CD4-positive, alpha-beta T cell (primary cell): ENCODE measurements at places on chromosomes 7 and 10. TPM values are rescaled to one million over a fixed set of nuclear protein-coding genes. Genes with fewer than 3 reads are reported as not detected.

GTF2IRD1 gene
- 0.74 TPM for total RNA-seq

GRCh38 chr7:25638590-25639244, 410.4 kb upstream of the NPVF start:
- no peak for DNase-seq

DYDC2 gene
- not detected for total RNA-seq

GRCh38 chr10:1043532-1043995, 5.4 kb downstream of the IDI1 start:
- peak; percentile 16 for DNase-seq

DNA sequence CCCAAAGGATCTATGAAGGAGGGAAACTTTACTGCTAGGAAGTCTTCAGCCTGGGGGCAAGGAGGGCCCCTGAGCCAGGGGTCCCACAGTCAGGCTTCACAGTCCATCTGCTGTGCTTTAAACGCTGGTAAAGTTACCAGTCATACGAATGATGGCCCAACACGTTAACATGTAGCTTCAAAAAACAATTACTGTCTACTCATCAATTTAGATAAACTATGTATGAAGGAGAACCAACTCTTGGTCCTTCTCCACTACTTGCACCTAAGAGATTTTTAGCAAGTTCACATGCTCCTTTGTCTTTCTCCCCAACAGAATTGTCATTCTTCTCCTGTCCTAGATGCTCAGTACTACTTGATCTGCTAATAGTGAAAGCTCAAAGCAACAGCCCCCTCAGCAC, 16.6 kb downstream of the JCAD start:
- DNase-seq = no peak

DNA sequence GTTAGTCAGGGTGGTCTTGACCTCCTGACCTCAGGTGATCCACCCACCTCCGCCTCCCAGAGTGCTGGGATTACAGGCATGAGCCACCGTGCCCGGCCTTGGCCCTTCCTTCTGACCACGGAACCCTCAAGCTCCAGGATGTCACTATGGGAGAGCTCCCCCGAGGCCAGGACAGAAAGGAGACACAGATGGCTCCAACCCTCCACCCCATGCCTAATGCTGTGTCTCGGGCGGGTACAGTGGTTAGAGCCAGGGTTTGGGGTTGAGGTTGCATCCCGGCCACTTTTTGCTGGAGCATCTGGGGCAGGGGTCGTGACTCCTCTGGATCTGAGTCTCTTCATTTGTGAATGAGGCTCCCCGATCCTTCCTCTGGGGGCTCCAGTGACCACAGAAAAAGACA, 8.1 kb downstream of the MYL10 start:
- no peak for DNase-seq

DNA sequence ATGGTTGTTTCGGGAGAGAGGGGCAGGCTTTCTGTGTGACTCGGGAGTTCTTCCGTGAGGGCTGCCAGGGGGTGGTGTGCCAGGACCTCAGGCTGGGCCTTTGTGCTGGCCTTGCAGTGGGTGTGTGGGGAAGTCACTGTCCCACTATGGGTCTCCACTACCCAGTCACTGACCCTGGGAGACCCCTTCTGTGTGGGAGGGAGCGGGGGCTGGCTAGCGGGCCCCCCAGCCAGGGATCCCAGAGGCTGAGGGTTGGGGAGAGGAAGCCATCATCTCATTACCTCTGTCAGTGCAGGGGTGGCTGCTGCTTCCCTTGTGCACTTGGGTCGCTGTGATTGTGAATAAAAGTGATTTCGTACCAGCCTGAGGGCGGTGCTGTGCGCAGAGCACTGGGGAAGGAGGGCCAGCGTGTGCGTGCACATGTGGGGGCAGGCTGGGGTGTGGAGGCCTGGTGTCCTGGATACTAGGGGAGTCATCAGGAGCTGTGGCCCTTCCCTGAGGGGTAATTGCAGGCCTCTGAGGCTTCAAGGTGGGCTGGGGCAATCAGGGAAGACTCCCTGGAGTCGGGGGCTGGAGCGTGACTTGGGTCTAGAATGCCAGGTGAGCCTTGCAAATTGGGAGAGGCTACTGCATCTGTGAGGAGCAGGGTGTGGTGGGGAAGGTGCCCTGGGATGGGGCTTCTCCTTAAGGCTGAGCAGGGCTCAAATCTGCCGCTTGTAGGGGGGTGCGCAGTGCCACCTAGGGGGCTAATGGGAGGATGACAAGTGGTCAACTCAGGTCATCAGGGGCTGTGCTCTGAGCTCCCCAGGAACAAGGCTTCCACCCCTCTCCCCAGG, 98.9 kb downstream of the NEURL1 start:
- no peak for DNase-seq

GRCh38 chr10:110524179-110524858, 26.6 kb downstream of the DUSP5 start:
- DNase-seq = no peak

- no peak for DNase-seq
Observed at GRCh38 chr10:120453886-120454285, 3.1 kb upstream of the PLPP4 start.

DNA sequence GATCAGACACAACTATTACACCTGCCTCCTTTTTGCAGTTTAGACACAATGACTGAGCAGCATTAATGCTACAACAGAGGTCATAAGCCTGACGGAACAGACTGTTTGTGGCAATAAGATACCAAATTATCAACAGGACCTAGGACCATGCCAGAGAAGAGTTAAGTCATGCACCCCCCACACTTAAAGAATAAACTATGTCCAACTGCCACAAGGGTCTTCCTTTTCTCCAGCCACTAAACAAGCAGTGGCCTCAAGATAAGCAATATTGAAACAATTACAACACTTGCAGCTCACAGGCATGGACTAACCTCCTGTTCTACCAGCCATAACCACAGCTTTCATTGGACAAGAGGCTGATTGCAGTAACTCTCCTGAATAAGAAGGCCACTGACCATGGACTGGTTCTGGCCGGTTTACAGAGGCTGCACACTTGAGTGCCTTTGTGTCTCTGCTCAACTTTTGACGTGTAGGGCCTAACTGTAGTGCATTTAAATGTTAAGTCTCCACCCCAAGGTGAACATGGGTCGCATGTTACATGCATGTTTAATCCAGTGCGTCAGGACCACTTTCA, 104.4 kb downstream of the STRA8 start:
- no peak for DNase-seq

DNA sequence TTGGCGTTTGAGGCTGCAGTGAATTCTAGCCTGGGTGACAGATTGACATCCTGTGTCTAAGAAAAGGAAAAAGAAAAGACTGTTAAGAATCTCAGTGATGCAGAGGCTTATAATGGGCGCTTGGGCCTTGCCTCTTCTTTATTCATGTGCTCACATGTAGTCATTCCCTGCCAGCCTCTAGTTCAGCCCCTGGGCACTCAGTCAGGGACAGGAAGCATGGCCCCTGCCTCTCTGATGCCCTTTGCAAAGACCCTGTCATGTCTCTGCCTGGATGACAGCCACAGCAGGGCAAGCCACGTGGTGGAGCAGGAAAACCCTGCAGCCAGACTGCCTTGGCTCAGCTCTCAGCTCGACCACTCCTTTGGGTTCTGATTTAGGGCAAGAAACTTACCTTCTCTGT, 368.9 kb downstream of the RPS24 start:
- no peak for DNase-seq

CCDC186 gene
- 55.9 TPM for total RNA-seq

PRSS58 gene
- not detected for total RNA-seq

GRCh38 chr7:120181499-120181898, 91.5 kb upstream of the KCND2 start:
- no peak for DNase-seq

CNOT4 gene
- total RNA-seq = 29.8 TPM

SLC26A3 gene
- total RNA-seq = not detected

DNA sequence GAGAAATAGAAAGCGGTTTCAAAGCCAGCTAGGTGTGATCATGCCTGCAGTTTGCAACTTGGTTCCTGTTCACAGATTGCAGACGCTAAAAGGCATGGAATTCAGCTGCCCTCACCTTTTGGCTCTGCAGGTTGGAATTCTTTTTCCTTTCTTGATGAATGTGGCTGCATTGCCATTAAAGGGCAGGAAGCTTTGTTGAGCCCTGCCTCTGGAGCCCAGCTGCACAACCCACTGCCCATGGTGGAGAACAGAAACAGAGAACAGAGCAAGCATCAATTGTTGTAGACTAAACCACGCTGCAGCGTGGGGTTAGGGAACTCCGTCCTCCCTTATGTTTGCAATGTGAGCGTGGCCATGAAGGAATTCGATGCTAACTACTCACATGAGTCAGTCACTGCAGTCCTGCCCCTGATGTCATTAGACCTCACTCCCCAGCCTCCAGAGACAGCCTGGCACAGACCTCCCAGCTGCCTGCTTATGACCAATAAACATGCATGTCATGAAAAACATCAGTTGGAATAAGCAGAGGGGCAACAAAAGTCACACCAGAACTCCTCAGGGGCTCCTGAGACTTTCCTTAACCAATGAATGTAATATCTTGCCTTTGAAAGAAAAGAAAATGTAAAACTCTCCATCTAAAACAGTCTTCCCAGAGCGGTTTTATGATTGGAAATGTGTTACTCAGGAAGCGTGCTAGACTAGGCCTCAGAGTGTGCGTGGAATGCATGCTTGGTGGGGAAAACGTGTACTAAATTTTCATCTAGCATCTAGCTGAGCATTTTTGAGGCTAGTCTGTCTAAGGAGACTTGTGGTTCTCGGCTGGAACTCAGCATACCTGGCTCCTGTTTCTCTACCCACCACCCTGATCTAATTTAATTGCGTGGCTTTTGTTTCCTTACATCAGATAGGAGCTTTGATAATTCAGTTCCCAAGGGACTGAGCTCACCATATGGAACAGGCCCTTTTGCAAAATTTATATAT, 232.2 kb downstream of the KIAA1217 start:
- no peak for DNase-seq

GRCh38 chr7:39186131-39186530, 208.4 kb downstream of the POU6F2 start:
- no peak for DNase-seq

DNA sequence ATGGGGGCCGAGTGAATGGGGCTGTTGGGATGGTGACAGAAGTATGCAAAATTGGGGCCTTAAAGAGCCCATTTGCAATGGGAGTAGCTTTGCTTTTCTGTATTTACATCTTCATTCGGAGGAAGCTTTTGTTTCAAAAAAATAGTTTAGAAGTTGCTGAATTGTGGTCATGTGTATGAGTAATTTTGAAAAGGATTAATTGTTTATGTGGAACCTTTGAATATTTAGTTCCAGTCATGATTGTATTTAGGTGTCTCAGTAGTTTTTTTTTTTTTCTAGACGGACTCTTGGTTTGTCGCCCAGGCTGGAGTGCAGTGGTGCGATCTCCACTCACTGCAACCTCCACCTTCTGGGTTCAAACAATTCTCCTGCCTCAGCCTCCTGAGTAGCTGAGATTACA, 37.2 kb downstream of the RBM33 start:
- no peak for DNase-seq

INHBA gene
- not detected for total RNA-seq

RBP4 gene
- not detected for total RNA-seq

RSPH10B gene
- total RNA-seq = not detected

DNA sequence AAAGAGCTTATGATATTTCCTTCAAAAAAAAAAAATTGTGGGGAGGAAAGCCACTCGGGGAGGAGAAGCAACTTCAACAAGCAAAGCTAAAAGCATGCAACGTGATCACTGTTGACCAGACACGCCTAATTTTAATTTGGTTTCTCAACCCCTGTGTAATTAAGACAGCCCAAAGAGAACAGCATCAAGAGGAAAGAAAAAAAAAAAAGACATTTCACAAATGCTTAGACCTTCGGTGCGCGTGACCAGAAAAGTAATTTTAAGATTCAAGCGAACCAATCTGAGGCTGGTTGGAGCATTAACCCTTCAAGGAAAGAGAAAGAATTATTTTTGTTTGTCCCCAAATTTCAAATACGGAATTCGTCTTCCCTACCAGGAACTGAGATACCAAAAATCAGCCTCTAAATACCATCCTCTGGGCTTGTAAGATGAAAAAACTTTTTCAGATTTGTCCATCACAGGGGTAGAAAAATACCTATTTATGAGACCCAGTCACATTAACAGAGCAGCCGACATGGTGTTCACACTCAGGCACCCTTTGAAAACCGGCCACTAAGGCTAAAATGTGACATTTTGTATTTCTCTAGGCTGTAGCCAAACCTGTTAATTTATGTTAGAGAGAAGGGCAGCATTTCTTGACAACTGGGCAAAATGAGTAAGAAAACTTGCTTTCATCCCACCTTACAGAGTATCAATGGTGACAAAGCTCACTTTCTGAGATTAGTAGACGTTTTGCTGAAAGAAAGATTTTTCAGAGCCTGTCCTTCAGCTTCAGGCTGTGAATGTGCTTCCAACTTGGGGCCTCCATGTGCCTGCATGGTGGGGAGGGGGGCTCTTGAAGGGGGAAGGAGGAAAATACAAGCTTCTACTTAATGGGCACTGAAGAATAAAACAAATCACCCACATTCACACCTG, 179.9 kb upstream of the KLF14 start:
- DNase-seq = no peak

DNA sequence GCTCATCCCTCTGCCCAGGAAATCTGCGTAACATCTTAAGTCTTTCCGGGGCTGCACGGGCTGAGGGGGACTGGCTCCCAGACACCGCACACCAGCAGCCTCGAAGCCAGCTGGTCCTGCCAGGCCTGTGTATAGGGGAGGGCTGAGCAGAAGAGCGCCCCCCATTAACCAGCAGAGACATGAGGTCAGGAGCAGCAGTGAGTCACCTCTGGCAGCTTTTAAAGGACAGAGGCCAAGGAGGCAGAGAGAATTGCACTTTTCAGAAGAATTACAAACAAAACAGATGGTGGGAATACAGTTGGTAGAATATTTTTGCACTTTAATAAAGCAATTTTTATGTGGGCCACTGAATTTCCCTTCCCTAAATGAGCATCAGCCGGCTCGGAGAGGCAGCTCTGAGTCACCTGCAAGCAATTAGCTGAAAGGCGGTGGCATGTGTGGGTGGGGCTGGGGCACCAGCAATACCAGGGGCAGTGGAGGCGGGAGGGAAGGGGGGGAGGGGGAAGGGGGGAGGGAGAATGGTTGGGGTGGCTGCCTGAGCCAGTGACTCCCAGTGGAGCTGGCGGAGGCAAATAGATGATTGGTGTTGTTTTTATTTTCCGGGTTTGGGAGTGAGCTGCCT, 39.1 kb downstream of the GOLGA7B start:
- DNase-seq = no peak

HBP1 gene
- total RNA-seq = 238 TPM

SEMA3C gene
- total RNA-seq = 0.08 TPM

GHRHR gene
- not detected for total RNA-seq

CALCR gene
- not detected for total RNA-seq

ACBD7 gene
- 0.47 TPM for total RNA-seq

- DNase-seq = no peak
Observed at GRCh38 chr7:45568536-45569289, 5.5 kb upstream of the ADCY1 start.

GRCh38 chr10:26367771-26368170, 70.4 kb upstream of the APBB1IP start:
- DNase-seq = peak; percentile 36

- DNase-seq = no peak
Observed at GRCh38 chr10:51109801-51110533, 35.7 kb downstream of the PRKG1 start.

GLI3 gene
- 0.36 TPM for total RNA-seq

- DNase-seq = no peak
Observed at GRCh38 chr7:116679500-116679899, 7.5 kb downstream of the MET start.
